ENCODE measurements at places on chromosomes 13 and 19.

- no peak for DNase-seq
Measured at GRCh38 chr13:50012396-50013169, 2.7 kb upstream of the KCNRG start.

DNA sequence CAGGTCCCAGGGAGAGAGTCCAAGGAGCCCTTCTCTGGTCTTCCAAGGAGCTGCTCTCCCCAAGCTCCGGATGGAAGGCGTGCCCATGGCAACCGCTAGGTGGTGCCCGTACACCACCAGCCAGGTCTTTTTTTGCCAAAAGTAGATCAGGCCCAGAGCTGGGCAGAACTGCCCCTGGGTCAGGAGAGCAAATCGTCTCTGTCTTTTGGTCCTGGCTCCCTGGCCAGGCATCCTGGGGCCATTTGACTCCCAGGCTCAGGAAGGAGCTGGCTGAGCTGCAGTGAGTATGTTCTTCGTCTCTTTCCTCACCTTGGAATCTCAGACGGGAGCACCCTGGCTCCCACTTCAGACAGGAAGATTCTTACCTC, 24.6 kb upstream of the BCL3 start:
- DNase-seq: peak; percentile 62

DNA sequence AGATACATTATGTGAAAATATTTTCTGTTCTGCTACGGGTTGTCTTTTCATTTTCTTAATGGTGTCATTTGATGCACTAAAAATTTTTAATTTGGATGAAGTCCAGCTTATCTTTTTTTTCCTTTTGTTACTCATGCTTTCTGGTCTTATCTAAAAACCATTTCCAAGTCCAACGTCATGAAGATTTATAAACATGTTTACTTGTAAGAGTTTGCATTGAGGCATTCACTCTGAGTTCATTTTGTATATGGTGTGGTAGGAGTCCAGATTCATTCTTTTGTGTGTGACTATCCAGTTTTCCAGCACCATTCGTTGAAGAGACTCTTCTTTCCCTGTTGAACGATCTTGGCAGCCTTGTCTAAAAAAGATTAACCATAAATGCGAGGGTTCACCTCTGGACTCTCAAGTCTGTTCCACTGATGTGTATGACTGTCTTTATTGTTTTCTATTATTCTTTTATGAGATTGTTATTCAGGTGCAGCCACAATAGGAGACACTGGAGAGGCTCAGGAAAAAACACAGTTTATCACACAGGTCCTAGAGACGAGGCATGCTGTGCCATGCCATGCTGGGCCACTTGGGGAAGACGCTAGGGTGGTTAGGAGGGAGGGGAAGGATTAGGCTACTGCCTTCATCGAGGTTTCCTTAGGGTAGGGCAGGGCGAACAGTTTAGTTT, 35.0 kb downstream of the NAA16 start:
- DNase-seq: no peak

DNA sequence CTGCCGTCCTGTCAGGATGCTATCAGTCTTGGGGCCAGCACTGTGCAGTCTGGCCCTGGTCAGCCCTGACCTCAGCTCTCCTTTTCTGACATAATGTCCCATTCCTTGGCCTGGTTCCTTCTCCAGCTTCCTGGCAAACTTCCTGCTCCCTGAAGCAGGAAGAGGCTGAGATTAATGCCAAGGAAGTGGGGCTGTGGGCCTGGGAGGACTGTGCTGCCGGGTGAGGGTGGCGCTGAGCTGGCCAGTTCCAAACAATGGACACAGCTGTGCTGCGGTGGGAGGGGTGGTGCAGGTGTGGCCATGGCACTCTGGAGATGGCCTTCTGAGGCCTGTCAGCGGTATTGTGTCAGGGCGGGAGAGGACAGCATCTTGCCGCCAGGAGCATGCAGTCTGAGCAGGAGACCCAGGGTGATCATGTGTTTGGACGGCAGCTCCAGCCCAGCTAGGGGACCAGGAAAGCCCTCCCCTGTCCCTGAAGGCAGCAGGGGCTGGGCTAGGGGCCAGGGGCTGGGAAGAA, 30.9 kb downstream of the TUBA3C start:
- no peak for DNase-seq

- DNase-seq: no peak
Measured at GRCh38 chr19:45920458-45920857, 5.9 kb upstream of the NANOS2 start.

- no peak for DNase-seq
Measured at GRCh38 chr19:46954502-46954992, 65.1 kb upstream of the NPAS1 start.
